Fibroblast of the conjunctiva (primary cell): ENCODE measurements at places on chromosomes 13 and 19.

- DNase-seq: no peak
These were observed 1268.7 kb upstream of the PCDH20 start for GRCh38 chr13:62684359-62684758.

- DNase-seq: no peak
These were observed 935.1 kb downstream of the SLITRK1 start for GRCh38 chr13:82947191-82947621.

GRCh38 chr19:40249201-40249600 lies 22.7 kb upstream of the CCNP start:
- DNase-seq: no peak

DNA sequence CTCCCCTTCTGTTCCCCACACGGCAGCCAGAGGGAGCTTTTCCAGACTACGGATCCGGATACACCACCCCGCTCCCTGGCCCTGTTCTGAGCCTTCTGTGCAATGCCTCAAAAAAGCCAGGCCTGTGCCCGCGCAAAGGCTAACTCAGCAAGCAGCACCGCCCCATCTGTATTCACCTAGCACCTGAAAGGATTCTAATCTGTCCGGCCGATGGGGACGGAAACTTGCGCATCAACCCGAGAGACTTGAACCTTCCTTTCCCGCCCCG lies 589 bp downstream of the ZBTB45 start:
- peak; percentile 50 for DNase-seq

DNA sequence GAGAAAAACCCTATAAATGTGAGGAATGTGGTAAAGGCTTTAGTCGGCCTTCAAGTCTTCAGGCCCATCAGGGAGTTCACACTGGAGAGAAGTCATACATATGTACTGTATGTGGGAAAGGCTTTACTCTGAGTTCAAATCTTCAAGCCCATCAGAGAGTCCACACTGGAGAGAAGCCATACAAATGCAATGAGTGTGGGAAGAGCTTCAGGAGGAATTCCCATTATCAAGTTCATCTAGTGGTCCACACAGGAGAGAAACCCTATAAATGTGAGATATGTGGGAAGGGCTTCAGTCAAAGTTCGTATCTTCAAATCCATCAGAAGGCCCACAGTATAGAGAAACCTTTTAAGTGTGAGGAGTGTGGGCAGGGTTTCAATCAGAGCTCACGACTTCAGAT lies 11.7 kb downstream of the ZNF226 start:
- no peak for DNase-seq

- no peak for DNase-seq
These were observed 88.6 kb downstream of the DCT start for GRCh38 chr13:94390881-94391280.

GRCh38 chr19:56158170-56158757 lies 17.2 kb downstream of the ZNF444 start:
- no peak for DNase-seq

DNA sequence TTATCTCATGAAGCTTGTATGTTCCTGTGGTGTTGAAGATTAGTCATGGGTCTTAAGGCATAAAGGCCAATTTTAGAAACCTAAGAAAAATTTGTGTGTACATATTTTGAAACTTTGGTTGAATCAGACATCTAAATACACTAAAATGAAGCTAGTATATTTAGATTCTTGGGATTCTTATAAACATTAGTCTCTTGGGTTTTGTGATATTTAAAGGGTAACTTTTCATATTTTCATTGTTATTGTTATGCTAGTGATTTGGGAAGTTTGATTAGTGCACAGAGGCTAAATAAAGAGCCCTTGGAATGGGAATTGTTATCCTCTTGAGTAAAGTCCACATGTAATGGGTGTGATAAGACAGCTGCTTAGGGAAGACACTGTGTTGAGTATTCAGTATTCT lies 24.5 kb downstream of the UBA2 start:
- DNase-seq: no peak

GRCh38 chr19:55141696-55142095 lies 7.3 kb downstream of the TNNT1 start:
- DNase-seq: no peak

DNA sequence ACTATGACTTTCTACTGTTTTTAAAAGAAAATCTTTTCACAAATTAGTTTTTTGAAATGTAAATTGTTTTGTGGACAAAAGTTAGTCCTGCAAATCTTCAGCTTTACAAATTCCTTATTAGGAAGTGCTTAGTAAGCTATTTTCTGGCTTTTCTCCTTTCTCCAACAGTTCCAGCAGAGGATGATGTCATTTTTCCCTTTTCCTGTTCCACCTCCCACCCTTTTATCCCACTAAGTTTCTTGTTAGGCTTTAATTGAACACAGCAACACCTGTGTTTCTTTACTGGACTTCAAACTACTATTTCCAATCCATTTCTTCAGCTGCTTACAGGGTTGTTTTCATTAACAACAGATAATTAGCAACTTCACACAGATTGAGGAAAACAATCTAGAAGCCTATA lies 389.2 kb downstream of the NDFIP2 start:
- DNase-seq: no peak

DNA sequence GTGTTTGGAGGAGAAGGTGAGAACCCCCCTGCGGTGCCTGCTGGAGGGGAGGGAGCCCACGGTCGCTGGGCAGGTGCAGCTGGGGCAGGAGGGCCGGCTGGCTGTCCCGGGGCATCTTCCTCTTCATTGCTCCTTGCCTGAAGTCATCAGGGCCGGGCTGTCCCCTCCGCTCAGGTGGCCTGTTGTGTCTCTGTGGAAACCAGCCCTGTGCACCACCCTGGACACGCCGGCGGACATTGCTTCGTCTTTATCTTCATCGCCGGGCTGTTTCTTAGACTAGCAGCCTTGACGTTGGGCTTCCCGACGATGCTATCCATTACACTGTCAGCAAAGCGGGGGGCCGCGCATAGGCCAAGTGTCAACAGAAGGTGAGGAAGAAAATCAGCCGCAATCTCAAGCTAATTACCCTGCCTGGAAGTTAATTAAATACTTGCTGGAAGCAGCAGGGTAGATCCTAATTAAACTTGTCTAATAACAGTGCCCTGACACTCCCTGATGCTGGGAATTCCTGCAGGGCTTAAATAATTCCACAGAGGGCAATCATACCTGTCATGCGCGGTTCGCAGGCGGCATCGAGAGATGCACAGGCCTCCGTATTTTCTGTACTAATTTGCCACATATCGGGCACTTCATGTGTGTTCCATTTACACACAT lies 111.4 kb upstream of the SOX1 start:
- no peak for DNase-seq

- peak; percentile 87 for DNase-seq
These were observed 47.4 kb downstream of the ZFP14 start for GRCh38 chr19:36331353-36332228.

DNA sequence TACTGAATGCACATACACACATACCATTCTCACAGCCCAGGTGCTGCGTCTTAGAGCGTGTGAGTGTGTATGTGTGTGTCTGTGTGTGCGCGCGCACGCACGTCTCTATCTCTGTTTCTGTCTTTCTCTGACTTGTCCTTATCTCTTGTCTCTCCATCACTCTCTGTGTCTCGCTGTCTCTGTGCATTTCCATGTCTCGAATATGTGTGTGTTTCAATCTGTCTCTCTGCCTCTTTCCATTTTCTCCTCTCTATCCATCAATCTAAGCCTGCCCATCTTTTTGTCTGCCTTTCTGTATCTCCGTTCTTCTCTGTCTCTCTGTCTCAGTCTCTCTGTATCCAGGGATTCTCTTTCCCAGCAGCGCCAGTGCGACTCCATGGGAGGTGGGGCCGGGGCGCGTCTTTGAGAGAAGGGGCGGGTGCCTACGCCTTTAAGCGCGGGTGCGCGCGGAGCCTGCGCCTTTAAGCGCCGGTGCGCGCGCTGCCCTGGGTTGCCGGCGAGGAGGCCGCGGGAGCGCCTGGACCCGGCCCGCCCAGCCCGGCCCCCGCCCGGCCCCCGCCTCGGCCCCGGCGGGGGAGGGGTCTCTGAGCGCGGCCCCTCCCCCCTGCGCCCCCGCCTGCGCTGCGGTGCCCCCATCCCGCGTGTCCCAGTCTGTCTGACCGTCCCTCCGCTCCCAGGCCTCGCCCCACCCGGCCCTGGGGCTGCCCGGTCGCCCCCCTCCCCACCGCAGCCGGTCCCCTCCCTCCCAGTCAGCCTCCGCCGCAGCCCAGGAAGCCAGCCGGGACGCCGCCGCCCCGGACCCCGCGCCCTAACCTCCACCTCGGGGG lies at the start of gene LRFN3:
Gene LRFN3 (plus strand): TSS at position 464 of the 827 bp plus-strand sequence. CDS start 3,052 bp downstream, outside the sequence.
- DNase-seq: no peak

DNA sequence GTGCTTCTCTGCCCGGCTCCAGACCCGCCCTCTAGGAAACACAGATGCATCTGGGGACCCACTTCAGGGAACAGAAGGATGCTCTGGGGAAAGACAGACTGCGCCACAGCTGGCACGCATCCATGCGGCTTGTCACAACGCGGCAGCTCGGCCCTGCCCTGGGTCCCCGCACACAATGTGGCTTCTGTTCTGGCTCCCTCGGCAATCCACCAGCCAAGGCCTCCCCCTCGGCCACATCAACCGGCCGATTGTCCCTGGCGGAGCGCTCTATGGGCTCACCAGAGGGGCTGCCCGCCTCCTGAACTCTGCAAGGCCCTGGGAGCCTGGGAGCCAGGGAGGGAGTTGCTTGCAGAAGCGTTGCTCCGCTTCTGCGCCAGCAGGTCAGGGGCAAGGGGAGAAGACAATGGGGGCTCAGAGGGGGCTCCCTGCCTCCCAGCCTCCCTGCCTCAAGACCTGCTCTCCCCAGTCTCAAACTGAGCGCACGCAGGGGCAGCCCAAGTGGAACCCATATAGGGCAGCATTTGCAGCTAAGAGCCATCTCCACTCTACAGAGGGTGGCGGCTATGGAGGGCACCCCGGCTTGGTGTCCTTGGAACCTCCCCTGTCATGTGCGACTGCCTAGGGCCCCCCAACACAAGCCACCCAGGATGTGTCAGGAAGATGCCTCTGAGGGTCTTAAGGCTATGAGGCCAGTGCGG lies 37.9 kb downstream of the MLLT1 start:
- no peak for DNase-seq

DNA sequence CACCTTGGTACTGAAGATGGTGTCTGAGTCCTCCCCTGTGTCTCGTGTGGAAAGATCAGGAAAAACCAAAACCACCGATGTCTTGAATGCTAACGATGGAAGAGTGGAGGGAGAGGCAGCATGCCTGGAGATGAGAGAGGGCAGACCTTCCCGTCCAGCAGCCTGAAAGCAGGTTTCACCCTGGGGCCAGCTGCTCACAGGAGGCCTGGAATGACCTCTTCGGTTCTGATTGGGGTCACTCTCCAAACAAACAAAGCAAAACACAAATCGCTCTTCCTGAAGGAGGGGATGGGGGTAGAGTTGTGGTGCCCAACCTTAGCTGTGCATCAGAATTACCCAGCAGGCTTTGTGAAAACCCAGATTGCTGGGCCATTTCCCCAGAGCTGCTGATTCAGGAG lies 142.3 kb upstream of the SOX1 start:
- DNase-seq: no peak

- DNase-seq: no peak
These were observed 96.7 kb downstream of the PCDH9 start for GRCh38 chr13:67133476-67133875.

GRCh38 chr13:110425444-110425780 lies 118.3 kb downstream of the COL4A2 start:
- no peak for DNase-seq

DNA sequence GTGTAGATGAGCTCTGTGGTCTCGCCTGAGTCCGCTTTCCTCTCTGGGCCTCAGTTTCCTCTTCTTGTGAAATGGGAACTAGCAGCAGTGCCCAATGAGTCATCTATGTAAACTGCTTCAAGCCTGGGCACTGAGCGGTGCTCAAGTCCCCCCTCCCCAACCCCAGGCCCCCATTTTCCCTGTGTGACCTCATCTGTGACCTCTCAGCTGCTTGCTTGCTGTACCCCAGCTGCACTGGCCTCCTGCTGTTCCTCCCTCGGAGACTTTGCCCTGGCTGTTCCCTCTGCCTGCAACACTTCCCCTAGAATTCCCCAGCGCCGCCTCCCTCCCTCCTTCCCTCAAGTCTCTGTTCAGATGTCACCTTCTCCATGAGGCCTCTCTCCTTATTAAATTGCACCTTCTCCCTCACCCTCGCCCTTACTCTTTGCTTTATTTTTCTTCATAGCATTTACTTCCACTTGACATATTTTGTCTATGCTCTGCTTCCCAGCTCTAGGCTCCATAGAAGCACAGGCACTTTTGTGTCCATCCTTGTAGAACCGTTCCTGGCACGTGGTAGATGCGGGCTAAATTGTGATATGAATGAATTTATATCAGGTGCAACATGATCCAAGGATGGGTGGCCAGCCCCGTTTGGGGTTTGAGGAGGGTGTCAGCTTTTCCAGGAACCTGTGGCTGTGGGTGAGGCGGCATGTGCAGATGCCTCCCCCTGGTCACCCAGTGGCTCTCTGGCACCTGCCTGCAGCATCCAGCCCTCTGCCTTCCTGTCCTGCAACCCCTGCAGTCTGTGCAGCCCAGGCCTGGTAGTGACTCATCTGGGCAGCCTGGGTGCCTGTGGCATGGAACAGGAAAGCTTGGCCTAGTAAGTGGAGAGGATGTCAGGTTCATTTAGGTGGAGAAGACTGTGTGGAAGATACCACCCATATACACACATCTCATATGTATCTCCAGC lies 26.3 kb downstream of the SIPA1L3 start:
- no peak for DNase-seq

DNA sequence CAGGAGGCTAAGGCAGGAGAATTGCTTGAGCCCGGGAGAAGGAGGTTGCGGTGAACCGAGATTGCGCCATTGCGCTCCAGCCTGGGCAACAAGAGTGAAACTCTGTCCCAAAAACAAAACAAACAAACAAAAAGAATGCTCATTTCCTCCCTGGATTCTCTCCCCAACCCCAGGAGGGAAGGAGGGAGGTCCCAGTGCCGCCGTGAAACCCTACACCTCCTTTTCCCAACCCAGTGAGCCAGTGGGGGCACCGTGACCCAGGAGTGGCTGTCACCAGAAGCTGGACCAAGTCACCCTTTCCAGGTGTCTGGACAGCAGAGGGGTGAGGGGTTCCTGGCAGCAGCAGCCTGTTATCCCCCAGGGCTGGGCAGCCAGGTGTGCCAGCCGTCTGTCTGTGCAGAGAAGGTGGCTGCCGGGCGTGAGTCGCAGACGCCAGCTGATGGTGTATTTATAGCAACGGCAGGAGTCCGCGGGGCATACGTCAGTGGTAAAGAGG lies 23.5 kb downstream of the NFIC start:
- no peak for DNase-seq

DNA sequence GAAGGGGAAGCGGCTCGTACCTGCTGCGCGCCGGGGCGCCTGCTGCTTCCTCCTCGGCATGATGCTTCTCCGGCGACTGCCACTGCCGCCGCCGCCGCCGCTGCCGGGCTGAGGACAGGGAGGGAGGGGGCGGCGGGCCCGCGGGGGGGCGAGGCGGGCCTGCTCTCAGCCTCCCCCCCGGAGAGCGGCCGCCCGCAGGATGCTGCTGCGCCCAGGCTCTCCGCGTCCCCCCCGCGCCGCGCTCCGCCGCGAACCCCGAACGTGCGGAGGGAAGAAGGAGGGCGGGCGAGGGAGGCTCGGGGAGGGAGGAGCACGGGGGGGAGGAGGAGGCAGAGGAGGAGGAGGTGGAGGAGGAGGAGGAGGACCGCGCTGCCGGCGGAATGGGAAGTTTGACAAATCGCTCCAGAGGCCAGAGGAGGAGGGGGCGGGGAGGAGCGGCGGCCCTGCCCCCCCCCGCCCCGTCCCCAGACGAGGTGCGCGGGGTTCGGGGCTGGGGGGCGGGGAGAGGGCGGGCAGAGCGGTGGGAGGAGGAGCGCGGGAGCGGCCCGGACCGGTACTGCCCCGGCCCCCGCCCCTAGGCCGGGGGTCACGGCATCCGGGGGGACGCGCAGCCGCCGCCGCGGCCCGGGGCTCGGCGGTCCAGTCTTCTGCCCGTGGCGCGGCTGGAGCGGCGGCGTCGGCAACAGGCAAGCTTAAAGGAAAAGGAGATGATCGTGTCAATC lies at the start of gene TSHZ3:
Gene TSHZ3 (minus strand): TSS at position 277 of the 722 bp plus-strand sequence. CDS start 217 bp downstream, at position 60.
- peak; percentile 77 for DNase-seq
